ENCODE measurements at places on chromosomes 12 and 14. TPM values are rescaled to one million over a fixed set of nuclear protein-coding genes. Genes with fewer than 3 reads are reported as not detected.

KRT79 gene
- polyA plus RNA-seq, result not detected

DNA sequence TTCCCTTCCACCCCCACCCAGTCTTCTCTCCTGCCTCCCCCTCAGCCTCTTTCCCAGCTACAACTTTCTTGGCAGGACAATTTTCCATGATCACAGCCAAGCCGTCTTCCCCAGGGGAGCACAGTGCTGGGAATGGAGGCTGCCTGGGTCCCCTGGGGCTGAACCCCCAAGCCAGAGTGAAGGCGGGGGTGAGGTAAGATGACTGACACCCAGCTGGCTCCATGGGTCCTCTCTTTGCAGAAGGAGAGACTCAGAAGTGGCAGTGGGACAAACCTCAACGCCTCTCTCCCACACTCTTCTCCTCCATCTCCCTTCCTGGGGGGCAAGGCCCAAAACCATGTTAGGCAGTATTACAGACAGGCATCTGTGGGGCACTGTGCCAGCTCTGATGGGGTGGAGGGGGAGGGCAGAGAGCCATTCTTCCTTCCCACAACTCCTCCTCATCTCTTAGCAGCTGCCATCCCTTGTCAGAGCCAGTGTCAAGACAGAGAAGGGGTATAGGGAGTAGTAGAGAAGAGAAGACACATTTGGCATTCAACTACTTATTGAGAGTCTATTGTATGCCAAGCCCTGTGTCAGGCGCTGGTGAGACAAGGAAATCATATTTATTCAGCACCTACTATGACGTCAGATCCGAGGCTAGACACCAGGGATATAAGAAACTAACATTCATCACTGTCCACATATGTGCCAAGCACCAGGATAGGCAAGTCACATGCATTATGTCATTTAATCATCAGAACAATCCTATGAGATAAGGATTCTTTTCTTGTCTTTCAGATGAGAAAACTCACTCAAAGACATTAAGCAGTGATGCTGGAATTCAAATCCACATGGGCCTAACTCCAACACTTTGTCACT, 3.6 kb downstream of the ITGA7 start:
- DNase-seq, result no peak

HNF1A gene
- polyA plus RNA-seq, result not detected

DNA sequence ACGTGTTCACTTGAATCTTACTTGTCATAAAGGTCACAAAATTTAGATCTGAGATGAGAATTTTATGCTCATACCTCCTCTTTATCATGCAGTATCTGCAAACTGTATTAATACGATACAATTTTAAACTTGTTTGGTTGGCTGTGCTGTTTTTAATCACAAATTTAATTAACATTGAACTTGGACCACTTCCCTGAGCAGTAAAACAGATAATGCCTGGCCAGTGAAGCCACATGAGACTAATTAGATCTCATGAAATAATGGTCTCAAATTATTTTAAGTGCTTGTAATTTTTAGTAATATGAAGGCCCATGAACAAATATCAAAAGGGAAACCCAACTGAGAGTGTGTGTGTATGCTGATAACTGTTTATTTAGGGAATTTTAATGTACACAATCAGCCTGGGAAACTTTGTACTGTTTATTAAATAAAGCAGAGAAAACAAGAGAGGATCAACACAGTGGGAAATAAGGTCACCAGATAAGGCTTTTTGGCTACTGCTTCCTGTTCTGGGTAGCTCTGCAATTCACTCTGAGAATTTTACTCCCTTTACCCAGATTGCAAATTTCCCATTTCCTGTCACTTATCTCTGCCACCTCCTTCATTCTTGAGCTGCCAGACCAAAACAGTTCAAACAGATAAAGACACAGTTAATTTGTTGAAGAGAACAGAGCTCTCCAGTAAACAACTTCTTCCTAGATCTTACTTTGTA, 61.6 kb upstream of the GNPNAT1 start:
- DNase-seq, result no peak

DNA sequence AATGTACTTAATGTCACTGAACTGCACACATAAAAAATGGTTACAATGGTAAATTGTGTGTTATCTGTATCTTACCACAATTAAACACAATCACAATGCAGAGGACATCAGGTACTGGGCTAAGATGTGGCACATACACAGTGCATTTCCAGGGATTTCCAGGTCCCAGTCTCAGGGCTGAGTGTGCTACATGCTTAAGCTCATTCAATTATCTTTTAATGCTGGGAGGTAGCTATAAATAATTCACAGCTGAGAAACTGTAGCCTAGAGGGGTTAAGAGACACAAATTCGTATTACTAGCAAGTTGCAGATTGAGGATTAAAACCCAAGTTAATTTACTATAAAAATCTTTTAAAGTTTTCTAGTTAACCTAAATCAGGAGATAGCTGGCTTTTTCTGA, 67.1 kb downstream of the CRACR2A start:
- no peak for DNase-seq

MMP14 gene
- not detected for polyA plus RNA-seq
